NCI-H2081 treated with DMSO at 0.1 percent for 48 hours (cell line): ENCODE measurements at places on chromosomes 16 and 17.

DNA sequence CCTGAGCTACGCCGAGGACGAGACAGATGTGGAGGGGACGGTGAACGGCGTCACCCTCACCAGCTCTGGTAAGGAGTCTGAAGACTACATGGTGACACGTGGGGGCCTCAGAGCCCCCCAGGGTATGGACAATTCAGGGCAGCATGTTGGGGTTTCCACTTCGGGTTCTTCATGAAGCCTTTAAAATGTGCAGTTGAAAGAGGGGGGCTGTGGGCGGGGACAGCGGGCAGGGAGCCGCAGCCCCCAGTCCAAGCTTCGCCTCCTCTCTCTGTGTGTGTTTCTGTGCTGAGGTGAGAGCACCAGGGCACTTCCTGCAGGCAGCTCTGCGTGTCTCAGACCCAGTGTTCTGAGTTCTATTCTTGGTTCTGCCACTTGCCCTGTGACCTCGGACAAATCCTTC lies 24.0 kb downstream of the NMRAL1 start:
- no peak for DNase-seq

DNA sequence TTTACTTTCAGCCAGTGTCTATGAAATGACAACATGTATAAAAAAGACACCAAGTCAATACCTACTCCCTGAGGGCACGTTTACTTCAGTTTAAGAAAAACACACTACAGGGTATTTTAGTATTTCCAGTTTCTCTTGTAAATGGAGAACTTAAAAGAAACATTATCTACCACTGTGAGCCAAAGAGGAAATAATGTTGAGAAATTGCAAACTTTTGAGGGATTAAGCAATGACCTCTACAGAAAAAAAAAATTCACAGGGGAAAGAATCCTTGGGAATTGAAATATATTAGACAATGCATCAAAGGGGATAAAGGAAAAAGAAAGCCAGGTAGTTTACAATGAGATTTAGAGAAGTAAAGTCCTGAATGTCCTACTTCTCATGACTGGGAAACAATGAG lies 126.0 kb downstream of the KCNJ2 start:
- no peak for DNase-seq

- DNase-seq = no peak
Observed at GRCh38 chr17:13957636-13958035, 111.7 kb upstream of the COX10 start.

DNA sequence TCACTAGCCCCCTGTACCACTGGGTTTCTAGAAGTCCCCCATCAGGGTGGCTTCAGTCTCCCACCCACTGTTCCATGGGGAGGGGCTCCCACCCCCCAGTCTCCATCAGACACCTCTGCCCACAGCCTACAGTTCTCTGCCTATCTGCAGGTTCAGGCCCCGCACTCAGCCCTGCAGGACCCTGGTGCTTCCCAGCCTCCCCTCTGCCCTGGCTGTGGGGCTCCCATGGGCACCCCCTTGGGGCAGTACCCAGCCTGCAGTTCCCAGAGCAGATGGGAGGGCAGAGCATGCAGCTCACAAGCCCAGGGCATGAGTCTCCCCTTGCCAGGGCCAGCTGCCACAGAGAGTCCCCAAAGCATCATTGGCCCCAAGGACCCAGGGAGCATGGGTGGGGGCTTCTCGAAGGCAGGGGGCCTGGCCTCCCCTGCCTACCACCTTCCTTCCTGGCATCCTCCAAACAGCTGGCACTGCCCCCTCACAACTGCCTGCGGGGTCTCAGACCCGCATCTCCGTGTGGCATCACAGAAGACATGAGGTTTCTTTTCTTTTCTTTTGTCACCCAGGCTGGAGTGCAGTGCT lies 2.8 kb upstream of the MRPL28 start:
- DNase-seq = no peak

GRCh38 chr16:2196162-2196980 lies at the start of gene CASKIN1:
Gene CASKIN1 (minus strand): TSS chr16:2196605. CDS start chr16:2196432, 173 bp downstream.
- DNase-seq = no peak

GRCh38 chr17:32591405-32591804 lies 104.6 kb downstream of the CDK5R1 start:
- DNase-seq = no peak

DNA sequence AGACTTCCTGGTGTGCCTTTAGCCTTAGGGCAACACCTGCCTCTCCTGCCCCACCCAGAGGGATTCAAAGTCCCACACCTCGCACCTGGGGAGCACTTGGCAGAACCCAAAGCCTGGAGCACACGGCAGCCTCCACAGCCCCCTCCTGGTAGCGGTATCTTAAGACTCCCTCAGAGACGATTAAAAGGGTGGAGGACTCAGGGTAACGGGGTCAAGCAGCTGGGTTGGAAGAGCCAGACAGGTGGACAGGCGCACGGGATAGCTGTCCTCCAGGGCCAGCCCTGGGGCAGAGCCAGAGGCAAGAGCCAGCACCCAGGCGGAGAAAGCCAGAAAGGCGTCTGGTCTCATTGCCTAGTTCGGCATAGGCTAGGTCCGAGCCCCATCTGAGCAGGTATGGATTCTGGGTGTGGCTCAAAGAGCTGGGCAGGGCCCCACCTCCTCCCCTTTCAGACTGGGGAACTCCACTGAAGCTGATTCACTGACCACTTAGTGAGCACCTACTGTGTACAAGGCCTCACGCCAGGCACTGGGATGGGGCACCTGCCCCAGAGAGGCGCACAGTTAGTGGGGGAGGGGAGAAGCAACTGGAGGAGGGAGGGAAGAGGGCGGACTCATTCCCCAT lies 55.0 kb upstream of the MEAK7 start:
- peak; percentile 17 for DNase-seq

DNA sequence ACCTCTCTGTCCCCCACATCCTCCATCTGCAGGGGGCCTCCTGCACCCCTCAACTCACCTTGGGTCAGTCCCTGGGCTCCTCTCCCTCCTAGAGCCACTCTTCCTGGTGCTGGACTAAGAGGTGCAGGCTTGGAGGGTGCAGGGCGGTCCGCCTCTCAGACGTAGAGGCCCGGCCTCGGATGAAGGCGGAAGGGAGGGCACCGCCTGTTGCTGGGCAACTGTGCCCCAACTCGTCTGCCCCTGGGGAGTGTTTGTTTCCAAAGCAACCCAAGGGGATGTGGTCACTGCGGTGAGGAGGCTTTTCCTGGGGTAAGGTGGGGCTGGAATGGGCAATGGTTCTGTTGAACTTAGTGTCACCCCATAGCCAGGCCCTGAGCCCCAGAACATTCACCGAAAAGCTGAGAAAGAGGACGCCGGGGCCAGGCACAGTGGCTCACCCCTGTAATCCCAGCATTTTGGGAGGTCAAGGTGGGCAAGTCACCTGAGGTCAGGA lies at the start of gene C16orf54:
Gene C16orf54 (minus strand): TSS at position 138 of the 493 bp plus-strand sequence. CDS start 1,039 bp downstream, outside the sequence.
- DNase-seq = no peak

- DNase-seq = no peak
Observed at GRCh38 chr16:67677712-67678111, 11.1 kb downstream of the C16orf86 start.

GRCh38 chr16:27665881-27666280 lies 115.9 kb downstream of the KATNIP start:
- no peak for DNase-seq

- no peak for DNase-seq
Observed at GRCh38 chr17:38920374-38921291, 4.8 kb upstream of the LASP1NB start.

DNA sequence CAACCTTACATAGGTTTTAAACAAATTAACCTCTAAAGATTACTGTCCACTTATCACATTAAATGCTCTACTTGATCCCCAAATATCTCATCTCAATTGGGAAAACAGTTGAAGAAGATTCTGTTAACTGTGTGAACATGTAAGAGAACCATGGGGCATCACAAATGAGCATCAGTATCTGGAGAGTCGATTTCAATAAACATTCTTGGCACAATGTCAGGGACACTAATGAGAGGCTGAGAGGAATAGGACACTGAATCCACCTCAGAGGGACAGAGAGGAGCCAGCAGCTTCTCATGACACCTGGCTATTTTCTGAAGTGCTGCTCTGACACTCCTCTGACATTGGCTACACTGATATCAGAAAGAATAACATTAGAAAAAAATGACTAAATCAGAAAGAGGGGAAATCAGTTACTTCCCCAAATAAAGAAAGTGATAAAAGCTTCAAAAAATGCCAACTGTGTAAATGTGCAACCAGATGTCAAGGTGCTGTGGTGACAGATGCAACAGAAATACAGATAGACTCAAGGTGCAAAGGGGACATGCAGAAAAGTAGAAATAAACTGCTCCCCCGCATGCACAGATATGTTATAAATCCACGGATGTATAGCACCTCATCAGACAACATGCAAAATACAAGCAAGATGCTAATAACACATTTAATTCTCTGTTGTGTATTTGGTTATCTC lies 67.4 kb downstream of the SNX11 start:
- no peak for DNase-seq

- DNase-seq = no peak
Observed at GRCh38 chr16:704047-704446, 1.6 kb downstream of the FBXL16 start.
